Muscle of leg (tissue), 16 donors: ENCODE measurements at places on chromosomes 6 and 20. TPM values are rescaled to one million over a fixed set of nuclear protein-coding genes. Genes with fewer than 3 reads are reported as not detected.
A peak's percentile ranks its signal among the peaks of the same experiment; 100 is the strongest.

Gene SOBP
- total RNA-seq = 13.6 TPM

Gene BPI
- total RNA-seq = 0.40 TPM

Gene CLDN20
- not detected for total RNA-seq

Gene GNAS-AS1
- 2.4 TPM for total RNA-seq

Gene OR2W1
- not detected for total RNA-seq

Gene STMND1
- not detected for total RNA-seq

Gene C20orf202
- total RNA-seq = 0.35 TPM

Gene HINT3
- total RNA-seq = 23.1 TPM

Gene DZANK1
- 1.5 TPM for total RNA-seq

Gene SLC2A4RG
- total RNA-seq = 58.2 TPM

Gene CD93
- total RNA-seq = 67.5 TPM

Gene LINC00237
- total RNA-seq = 0.18 TPM

Gene CDSN
- not detected for total RNA-seq

Gene FRK
- total RNA-seq = 0.40 TPM

Gene SNAP91
- total RNA-seq = 2.3 TPM

Gene DNMT3B
- total RNA-seq = 2.9 TPM

GRCh38 chr20:62502496-62503095 lies 26.8 kb upstream of the GATA5 start:
- no peak for DNase-seq
- no peak overlapping the region for H3K4me3 ChIP-seq
- no peaks in the 10 kb centered on the region for H3K36me3 ChIP-seq

- no peak overlapping the region for H3K27ac ChIP-seq
- H3K36me3 ChIP-seq = no peaks in the 10 kb centered on the region
- no peak overlapping the region for H3K4me3 ChIP-seq
- DNase-seq = no peak
- H3K27me3 ChIP-seq = no peaks in the 10 kb centered on the region
Observed at GRCh38 chr6:135231469-135231844, 50.3 kb downstream of the MYB start.

GRCh38 chr6:136405420-136406029 lies 115.9 kb upstream of the BCLAF1 start:
- H3K27ac ChIP-seq = no peak overlapping the region
- H3K4me3 ChIP-seq = no peak overlapping the region
- H3K36me3 ChIP-seq = no peaks in the 10 kb centered on the region
- no peaks in the 10 kb centered on the region for H3K27me3 ChIP-seq
- no peak for DNase-seq

GRCh38 chr20:13271098-13271497 lies 50.0 kb downstream of the ISM1 start:
- H3K4me3 ChIP-seq = no peak overlapping the region
- no peaks in the 10 kb centered on the region for H3K27me3 ChIP-seq
- no peak for DNase-seq
- H3K4me1 ChIP-seq = peaks cover 12% of the 10 kb centered on the region

- no peak overlapping the region for H3K4me3 ChIP-seq
- no peak for DNase-seq
- peaks cover under 1% of the 10 kb centered on the region for H3K4me1 ChIP-seq
- H3K27ac ChIP-seq = no peak overlapping the region
- no peaks in the 10 kb centered on the region for H3K27me3 ChIP-seq
Observed at GRCh38 chr6:107108201-107108890, 7.0 kb downstream of the BEND3 start.

DNA sequence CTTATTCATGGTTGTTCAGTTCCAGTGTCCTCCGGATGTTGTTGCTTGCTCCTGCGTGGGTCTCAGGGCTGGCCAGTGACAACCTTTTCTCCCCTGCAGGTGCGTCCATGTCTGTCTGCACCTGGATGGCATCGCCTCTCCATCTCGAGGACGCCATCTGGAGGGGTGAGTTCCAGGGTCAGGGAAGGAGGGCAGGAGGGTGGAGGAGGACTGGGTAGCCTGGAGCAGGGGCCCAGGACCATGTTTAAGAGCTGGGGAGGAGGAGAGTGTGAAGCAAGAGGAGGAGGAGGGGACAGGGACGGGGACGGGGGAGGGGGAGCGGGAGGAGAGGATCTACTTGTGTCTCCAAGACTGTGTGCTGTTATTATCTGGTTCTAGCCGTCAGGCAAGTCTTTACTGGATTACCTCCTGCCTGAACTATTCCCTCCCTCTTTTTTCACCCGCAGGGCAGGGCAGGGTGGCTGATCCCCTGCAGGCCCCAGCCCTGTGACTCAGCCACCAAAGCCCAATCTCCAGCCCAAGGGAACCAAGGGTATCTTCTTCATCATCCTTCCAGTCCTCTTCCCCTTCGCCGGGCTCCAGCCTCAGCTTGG lies 32.2 kb upstream of the TULP1 start:
- no peak overlapping the region for H3K27ac ChIP-seq
- peaks cover 4% of the 10 kb centered on the region for H3K27me3 ChIP-seq
- no peak overlapping the region for H3K4me3 ChIP-seq
- no peak for DNase-seq
- no peaks in the 10 kb centered on the region for H3K4me1 ChIP-seq

DNA sequence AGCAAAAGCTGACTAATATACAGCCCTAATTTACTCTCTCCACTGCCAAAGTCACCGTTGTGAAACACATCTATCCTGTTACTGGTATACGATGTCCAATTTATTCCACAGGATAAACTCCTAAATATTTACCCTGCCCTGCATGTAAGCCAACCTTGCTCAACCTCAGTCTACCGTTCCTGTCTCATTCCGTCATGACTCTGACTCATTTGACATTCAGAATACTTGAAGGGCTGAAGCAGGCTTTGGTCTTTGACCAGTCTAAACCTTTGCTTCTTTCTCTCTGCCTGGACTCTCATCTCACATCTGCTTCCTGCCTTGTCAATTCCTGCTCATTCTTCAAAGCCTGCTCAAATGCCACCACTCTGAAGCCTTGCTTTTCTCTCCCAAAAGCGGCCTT lies 157.5 kb downstream of the SCP2D1 start:
- no peaks in the 10 kb centered on the region for H3K36me3 ChIP-seq
- no peak for DNase-seq
- no peak overlapping the region for H3K4me3 ChIP-seq
- no peaks in the 10 kb centered on the region for H3K27me3 ChIP-seq

DNA sequence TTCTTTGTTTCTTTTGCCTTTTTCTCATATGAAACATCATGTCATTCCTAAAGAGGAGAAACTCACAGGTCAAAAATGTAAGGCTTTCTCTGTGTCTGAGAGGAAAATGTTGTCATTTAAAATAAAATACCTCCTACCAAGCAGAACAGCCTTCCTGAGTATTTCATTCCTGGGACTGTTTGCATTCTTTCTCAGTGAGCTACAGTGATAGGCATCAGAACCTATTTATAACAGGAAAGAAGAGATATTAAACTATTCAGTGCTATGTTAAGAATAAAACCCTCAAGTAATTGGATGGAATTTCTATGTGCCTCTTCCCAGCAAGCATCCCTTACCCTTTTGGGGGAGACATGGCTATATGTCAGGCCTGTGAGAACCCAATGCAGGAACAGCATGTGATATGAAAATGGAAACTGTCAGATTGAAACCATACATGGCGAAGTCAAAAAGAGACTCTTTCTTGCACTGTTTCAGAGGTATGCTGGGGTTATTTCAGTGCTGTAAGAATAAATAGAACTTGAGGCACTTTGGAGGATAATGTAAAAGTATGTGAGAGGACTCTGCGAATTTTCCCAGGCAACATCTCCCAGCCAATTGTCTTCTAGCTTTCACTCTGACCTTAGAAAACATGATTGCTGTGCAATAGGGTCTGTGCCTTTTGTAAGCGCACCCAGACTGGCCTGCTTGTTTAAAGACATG lies 133.8 kb upstream of the CCN2 start:
- no peak overlapping the region for H3K4me3 ChIP-seq
- H3K27me3 ChIP-seq = no peaks in the 10 kb centered on the region
- peak overlapping the region; percentile 66 for H3K27ac ChIP-seq
- peaks cover 2% of the 10 kb centered on the region for H3K4me1 ChIP-seq
- H3K36me3 ChIP-seq = no peaks in the 10 kb centered on the region
- DNase-seq = peak; percentile 29

- H3K27me3 ChIP-seq = no peaks in the 10 kb centered on the region
- no peak for DNase-seq
- H3K27ac ChIP-seq = no peak overlapping the region
Observed at GRCh38 chr20:6705926-6706548, 61.4 kb upstream of the BMP2 start.

- peaks cover 10% of the 10 kb centered on the region for H3K4me1 ChIP-seq
- peak overlapping the region; percentile 6 for H3K4me3 ChIP-seq
- H3K27me3 ChIP-seq = no peaks in the 10 kb centered on the region
- DNase-seq = peak; percentile 77
- H3K27ac ChIP-seq = peak overlapping the region; percentile 39
Observed at GRCh38 chr20:50085481-50086365, 27.2 kb downstream of the UBE2V1 start.

- H3K27me3 ChIP-seq = no peaks in the 10 kb centered on the region
- H3K27ac ChIP-seq = no peak overlapping the region
- H3K4me1 ChIP-seq = peaks cover 11% of the 10 kb centered on the region
- H3K36me3 ChIP-seq = no peaks in the 10 kb centered on the region
Observed at GRCh38 chr20:917416-917815, 1.3 kb upstream of the ANGPT4 start.

- H3K4me1 ChIP-seq = no peaks in the 10 kb centered on the region
- peak; percentile 7 for DNase-seq
- no peaks in the 10 kb centered on the region for H3K36me3 ChIP-seq
- no peak overlapping the region for H3K27ac ChIP-seq
- H3K27me3 ChIP-seq = no peaks in the 10 kb centered on the region
- H3K4me3 ChIP-seq = no peak overlapping the region
Observed at GRCh38 chr6:141988954-141989705, 143.6 kb upstream of the GJE1 start.

DNA sequence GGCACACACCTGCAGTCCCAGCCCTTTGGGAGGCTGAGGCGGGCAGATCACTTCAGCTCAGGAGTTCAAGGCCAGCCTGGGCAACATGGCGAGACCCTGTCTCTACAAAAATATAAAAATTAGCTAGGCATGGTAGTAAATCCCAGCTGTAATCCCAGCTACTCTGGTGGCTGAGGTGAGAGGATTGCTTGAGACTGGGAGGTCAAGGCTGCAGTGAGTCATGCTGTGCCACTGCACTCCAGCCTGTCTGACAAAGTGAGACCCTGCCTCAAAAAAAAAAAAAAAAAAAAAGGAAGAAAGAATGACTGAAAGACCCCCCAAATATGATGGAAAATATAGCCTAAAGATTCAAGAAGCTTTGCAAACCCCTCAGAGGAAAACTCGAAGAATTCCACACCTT lies 26.8 kb downstream of the METTL24 start:
- H3K27me3 ChIP-seq = no peaks in the 10 kb centered on the region
- peaks cover 4% of the 10 kb centered on the region for H3K4me1 ChIP-seq
- H3K36me3 ChIP-seq = no peaks in the 10 kb centered on the region
- no peak overlapping the region for H3K27ac ChIP-seq
- no peak overlapping the region for H3K4me3 ChIP-seq
- no peak for DNase-seq

DNA sequence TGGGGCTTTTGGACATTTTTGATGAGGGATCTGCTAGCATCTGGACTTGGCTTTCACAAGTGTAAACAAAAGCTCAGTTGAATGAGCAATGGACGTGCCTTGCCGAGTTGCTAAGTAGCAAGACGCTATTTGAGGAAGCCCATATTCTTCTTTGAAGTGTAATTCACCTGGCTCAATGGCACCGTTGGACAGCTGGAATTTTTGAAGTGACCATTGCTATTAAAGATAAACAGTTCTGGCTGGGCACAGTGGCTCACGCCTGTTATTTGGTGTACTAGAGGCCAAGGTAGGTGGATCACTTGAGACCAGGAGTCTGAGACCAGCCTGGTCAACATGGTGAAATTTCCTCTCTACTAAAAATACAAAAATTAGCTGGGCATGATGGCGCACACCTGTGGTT lies 88.8 kb upstream of the SOX4 start:
- no peaks in the 10 kb centered on the region for H3K36me3 ChIP-seq
- H3K27ac ChIP-seq = no peak overlapping the region
- H3K4me3 ChIP-seq = no peak overlapping the region
- no peaks in the 10 kb centered on the region for H3K27me3 ChIP-seq
- peaks cover 9% of the 10 kb centered on the region for H3K4me1 ChIP-seq
- no peak for DNase-seq

DNA sequence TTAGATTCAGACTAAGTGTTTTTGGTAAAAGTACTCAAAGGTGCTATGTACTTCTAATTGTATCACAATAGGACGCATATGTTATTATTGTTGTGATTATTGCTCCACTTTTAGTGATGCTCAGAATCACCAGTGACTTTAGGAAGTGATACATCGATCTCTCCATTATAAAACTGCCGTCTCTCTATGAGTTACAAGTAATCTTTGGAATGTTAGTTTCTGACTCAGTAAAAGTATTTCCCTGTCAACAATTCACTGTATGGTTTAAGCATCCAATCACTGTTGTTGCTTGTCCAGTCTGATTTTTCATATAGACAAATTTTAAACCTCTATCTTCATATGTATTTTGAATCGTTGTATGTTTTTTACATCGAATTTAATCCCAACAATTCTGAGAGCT lies 9.4 kb downstream of the DCBLD1 start:
- no peak overlapping the region for H3K27ac ChIP-seq
- no peak overlapping the region for H3K4me3 ChIP-seq
- no peaks in the 10 kb centered on the region for H3K4me1 ChIP-seq
- no peak for DNase-seq

GRCh38 chr6:143205991-143206390 lies 145.3 kb downstream of the AIG1 start:
- peak overlapping the region; percentile 30 for H3K27ac ChIP-seq
- H3K27me3 ChIP-seq = no peaks in the 10 kb centered on the region
- no peak overlapping the region for H3K4me3 ChIP-seq
- H3K4me1 ChIP-seq = peaks cover 7% of the 10 kb centered on the region

- no peaks in the 10 kb centered on the region for H3K27me3 ChIP-seq
- H3K4me3 ChIP-seq = no peak overlapping the region
- peaks cover 15% of the 10 kb centered on the region for H3K36me3 ChIP-seq
Observed at GRCh38 chr6:89323511-89323971, 8.4 kb upstream of the GABRR2 start.

- no peak overlapping the region for H3K27ac ChIP-seq
- H3K27me3 ChIP-seq = no peaks in the 10 kb centered on the region
- H3K4me3 ChIP-seq = no peak overlapping the region
Observed at GRCh38 chr6:100426241-100426640, 38.5 kb downstream of the SIM1 start.

GRCh38 chr6:43097098-43097489 lies 21.0 kb downstream of the PTK7 start:
- H3K36me3 ChIP-seq = no peaks in the 10 kb centered on the region
- no peak overlapping the region for H3K4me3 ChIP-seq
- H3K4me1 ChIP-seq = peaks cover 25% of the 10 kb centered on the region
- DNase-seq = no peak

GRCh38 chr20:49969234-49969633 lies 13.5 kb upstream of the SNAI1 start:
- H3K27me3 ChIP-seq = no peaks in the 10 kb centered on the region
- DNase-seq = no peak
- H3K27ac ChIP-seq = no peak overlapping the region
- no peak overlapping the region for H3K4me3 ChIP-seq
